Smooth muscle cell of the brain vasculature (primary cell): ENCODE measurements at places on chromosomes 3 and 15.
A peak's percentile ranks its signal among the peaks of the same experiment; 100 is the strongest.

DNA sequence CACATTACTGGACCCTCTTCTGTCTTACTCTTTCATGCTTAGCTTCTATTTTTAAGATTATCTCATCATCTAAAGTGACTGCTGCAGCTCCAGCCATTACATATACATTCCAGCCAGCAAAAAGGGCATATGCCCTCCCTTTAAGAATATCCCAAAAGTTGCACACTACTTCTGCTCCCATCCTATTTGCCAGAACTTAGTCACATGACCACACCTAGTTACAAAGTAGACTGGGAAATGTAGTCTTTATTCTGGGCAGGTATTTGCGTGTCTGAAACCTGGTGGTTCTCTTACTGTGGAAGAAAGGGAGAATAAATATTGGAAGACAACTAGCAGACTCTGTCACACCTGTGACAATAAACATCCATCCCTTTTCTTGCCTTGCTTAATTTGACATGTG lies 341.6 kb upstream of the NR2E3 start:
- no peak for DNase-seq

GRCh38 chr3:195914648-195915473 lies 6.5 kb upstream of the TNK2 start:
- DNase-seq, result peak; percentile 83

DNA sequence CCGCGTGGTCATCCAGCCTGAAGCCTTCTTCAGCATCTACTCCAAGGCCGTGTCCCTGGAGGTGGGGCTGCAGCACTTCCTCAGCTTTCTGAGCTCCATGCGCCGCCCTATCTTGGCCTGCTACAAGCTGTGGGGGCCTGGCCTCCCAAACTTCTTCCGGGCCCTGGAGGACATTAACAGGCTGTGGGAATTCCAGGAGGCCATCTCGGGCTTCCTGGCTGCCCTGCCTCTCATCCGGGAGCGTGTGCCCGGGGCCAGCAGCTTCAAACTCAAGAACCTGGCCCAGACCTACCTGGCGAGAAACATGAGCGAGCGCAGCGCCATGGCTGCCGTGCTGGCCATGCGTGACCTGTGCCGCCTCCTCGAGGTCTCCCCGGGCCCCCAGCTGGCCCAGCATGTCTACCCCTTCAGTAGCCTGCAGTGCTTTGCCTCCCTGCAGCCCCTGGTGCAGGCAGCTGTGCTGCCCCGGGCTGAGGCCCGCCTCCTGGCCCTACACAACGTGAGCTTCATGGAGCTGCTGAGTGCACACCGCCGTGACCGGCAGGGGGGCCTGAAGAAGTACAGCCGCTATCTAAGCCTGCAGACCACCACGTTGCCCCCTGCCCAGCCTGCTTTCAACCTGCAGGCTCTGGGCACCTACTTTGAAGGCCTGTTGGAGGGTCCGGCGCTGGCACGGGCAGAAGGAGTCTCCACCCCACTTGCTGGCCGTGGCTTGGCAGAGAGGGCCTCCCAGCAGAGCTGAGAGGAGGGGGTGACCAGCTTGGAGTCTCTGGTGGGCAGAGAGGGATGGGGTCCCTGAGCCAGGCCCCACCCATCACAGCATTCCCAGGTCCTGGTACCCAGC lies 37.9 kb downstream of the GOLGA6A start:
- DNase-seq, result no peak

- no peak for DNase-seq
Measured at GRCh38 chr15:88113613-88114308, 142.8 kb downstream of the NTRK3 start.

GRCh38 chr15:48929661-48930060 lies 34.1 kb downstream of the SHC4 start:
- no peak for DNase-seq

DNA sequence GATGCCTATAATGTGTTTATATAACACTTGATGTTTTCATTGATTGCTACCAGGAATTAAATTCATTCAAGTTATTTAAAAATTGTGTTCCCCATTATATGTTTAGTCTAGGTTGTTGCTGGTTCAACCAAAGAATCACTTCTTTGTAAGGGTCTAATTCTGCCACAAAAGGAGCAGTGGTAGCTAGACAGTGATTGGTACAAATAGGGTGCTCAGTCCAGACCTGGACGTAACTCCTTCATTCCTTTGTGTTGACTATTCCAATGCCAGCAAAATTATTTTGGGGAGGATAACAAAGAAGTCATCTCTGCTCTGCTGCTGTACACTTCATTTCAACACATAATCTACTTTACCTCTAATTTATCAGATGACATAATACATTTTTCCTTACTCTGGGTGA lies 1.2 kb downstream of the CHMP2B start:
- no peak for DNase-seq

DNA sequence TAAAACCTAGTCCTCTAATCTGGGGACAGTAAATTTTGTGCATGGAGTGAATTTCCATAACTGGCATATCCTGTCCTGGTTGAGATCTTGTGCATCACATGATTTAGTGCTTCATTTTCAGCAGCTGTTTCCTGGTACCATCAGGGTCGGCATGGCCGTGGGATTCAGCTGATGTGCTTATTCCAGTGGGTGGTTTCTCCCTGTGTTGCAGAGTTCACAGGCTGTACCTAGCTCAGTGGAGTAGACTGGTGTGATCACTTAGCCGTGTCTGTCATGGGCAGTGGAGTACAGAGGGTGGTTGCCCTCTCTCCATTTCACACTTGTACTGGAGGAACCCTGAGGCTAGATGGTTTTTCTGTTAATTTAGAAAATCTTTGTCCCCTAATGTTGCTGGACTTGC lies 228.5 kb downstream of the PTPRG start:
- DNase-seq, result no peak

- DNase-seq, result no peak
Measured at GRCh38 chr3:72158639-72159326, 373.8 kb upstream of the PROK2 start.

DNA sequence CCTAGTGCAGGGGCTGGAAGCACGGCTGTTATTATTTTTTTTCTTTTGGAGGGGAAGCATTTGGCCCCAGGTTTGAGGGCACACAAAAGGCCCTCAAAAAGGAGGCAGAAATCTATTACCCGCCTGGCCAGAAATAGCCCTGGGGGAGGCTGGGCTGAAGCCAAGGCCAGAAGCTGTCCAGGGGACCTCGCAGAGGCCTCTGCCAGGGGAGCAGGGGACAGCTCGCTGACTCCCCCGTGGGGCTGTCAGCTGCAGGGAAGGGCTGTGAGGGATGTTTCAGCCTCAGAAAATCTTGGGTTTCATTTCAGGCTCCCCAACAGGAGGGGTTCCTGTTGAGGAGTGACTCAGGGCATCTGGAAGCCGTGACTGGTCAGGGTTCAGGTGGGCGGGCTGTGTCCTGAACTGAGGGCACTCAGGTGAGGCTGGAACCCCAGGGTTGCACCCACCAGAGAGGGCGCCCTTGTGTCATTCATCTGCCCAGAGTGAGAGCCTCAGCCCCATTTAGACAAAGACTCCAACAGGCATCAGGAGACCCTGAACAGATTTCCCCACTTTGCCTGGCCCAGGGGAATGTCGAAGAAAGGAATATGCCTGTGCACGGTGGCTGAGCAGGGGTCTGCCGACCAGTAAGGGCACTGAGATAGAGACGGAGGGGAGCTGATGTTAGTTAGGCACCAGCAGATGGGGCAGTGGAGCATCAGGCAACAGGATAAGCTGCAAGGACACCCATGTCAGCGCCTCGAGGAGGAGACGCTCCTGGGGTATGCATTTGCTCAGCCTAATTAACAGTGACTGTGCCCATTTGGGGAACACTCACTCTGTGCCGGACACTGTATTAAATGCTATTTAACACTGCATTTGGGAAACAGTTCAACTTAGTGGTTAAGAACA lies 43.5 kb upstream of the SLC6A11 start:
- no peak for DNase-seq

GRCh38 chr3:43043793-43044192 lies 62.1 kb downstream of the POMGNT2 start:
- no peak for DNase-seq

GRCh38 chr3:134374105-134374790 lies at the start of gene AMOTL2:
Gene AMOTL2 (minus strand): TSS chr3:134374447. CDS start chr3:134371433, 3,014 bp downstream.
- peak; percentile 85 for DNase-seq

- no peak for DNase-seq
Measured at GRCh38 chr15:28147801-28148200, 48.7 kb upstream of the OCA2 start.

GRCh38 chr15:31328428-31328968 lies 1.9 kb downstream of the KLF13 start:
- DNase-seq, result no peak

- DNase-seq, result no peak
Measured at GRCh38 chr3:31425401-31425800, 107.3 kb upstream of the STT3B start.

- DNase-seq, result no peak
Measured at GRCh38 chr3:171846597-171846996, 3.4 kb downstream of the TMEM212 start.

DNA sequence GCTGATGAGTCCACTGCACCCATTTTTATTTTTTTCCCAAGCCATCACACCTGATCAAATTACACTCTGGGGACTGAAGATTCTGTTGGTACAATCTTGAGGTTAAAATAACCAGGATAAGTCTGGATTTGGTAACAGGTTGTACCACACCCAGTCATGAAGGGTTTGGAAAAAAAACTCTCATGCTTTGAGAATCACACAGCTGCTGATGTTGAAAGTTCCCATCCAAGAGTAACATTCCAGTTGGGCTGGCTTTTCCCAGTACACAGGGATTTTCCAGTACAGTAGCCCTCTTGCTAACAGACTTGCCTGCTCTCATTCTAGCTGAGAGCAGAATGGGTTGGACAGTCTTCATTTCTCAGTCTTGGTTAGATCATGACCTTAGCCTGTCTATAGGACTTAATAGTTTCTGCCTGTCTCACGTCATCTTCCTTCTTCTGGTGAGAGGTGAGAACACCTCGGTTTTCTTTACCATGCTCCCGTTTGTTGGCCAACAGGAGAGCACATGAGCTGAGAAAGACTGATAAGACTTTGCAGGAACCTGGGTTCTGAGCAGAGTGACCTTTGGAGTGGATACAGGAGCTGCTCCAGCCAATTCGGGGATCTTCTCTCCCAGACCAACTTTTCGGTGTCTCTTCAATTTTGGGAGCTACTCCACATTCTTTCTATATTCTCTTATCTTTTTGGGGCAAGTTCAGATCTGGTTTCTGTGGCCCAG lies 300.1 kb upstream of the LYSMD4 start:
- DNase-seq, result no peak

DNA sequence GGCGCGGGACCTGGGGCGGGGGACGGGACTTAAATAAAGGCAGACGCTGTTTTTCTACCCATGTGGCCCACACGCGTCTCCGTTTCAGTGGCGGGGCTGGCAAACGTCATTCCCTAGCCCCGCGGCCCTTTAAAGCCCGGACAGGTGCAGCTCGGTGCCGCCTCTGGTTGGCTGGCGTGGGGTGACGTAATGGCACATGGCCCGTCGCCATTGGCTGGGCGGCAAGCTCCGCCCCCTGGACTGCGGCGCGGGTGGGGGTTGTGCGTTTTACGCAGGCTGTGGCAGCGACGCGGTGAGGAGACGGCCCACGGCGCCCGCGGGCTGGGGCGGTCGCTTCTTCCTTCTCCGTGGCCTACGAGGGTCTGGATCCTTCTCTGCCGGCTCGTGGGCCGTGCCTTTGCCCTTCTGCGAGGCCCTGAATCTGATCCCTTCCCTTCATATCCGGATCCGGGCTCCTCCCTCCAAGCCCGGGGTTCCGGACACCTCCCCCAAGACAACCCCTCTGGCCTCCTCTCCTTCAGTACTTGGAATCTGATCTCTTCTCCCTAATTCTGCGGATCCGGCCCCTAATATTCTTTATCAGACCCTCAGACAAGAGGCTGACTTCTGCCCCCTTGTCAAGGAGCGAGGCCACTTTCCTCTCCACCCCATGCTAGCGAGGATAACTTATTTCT lies at the start of gene CRELD1:
Gene CRELD1, plus strand, starts transcription at position 274 of the 674 bp plus-strand sequence. CDS start 605 bp downstream, outside the sequence.
- peak; percentile 85 for DNase-seq

DNA sequence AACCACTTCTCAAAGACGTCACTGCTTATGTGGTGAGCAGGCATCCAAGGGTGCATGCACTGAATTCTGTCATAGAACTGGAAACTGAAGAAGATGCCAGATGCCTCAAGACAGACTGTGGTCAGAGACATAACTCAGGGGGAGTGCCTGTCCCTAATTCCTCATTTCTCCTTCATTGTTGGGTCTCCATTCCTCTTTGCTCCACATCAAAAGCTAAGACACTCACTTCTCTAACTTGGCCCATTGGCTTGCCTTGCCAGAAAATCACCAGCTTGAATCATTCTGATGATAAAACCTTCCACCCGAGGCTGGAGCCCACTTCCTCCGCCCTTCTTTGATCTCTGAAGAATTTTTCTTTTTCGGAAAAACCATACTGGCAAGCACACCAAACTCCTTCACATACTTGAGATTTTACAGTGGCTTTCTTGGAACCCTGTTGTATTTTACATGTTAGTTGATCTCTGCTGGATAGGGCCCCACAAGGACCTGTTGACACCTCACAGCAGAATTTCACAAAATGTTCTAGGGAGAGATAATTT lies 69.9 kb downstream of the COL8A1 start:
- no peak for DNase-seq

GRCh38 chr3:117962750-117963149 lies 1071.9 kb downstream of the IGSF11 start:
- DNase-seq, result no peak

- no peak for DNase-seq
Measured at GRCh38 chr15:70240820-70241430, 143.2 kb upstream of the TLE3 start.

DNA sequence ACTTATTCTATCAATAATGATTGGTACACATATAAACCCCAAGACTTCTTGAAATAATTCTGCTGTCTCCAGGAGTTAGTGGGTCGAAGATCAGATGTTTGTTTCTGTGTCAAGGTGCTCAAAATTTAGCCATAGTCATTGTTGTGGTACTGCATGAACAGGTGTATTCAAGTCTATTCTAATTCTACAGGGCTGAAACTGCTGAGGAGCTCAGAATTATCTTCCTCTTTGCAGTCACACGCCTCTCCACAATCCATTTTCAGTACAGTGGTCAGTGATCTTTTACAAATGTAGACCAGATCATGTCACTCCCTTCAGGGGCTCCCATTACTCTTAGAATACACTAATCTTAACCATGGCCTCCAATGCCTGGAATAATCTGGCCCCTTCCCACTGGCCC lies 527.5 kb downstream of the NTRK3 start:
- no peak for DNase-seq

GRCh38 chr15:79740561-79740960 lies 156.3 kb downstream of the MTHFS start:
- DNase-seq, result no peak
